Central memory CD8-positive, alpha-beta T cell (primary cell): ENCODE measurements at places on chromosomes 4 and X.

GRCh38 chr4:174122705-174123104, 160.8 kb downstream of the FBXO8 start:
- H3K27me3 ChIP-seq = peaks cover 39% of the 10 kb centered on the region
- H3K4me1 ChIP-seq = peaks cover 5% of the 10 kb centered on the region
- H3K27ac ChIP-seq = no peak overlapping the region
- no peaks in the 10 kb centered on the region for H3K36me3 ChIP-seq
- DNase-seq = no peak

- H3K4me3 ChIP-seq = no peak overlapping the region
- no peaks in the 10 kb centered on the region for H3K27me3 ChIP-seq
- H3K4me1 ChIP-seq = no peaks in the 10 kb centered on the region
- peaks cover 1% of the 10 kb centered on the region for H3K36me3 ChIP-seq
- DNase-seq = no peak
These were observed 814.8 kb upstream of the GRID2 start for GRCh38 chr4:91488946-91489345.

DNA sequence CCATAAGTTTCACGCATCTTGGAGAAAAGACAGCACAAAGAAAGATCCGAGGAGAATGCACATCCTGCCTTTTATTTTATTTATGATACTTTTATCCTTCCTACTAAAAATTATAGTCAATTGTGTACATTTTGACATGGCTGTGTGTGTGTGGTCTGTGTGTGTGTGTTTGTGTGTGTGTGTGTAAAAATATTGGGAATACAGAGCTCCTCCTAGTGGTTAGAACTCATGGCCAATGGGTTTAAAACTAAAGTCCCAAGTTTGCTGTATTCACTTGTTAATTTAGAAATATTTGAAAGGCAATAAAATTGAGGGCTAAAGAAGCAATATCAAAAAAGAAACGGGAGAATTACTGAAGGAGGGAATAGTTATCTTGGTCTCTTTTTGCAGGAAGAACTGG, 47.5 kb downstream of the NKX6-1 start:
- H3K36me3 ChIP-seq = no peaks in the 10 kb centered on the region
- DNase-seq = no peak
- H3K4me3 ChIP-seq = no peak overlapping the region
- H3K27me3 ChIP-seq = no peaks in the 10 kb centered on the region

DNA sequence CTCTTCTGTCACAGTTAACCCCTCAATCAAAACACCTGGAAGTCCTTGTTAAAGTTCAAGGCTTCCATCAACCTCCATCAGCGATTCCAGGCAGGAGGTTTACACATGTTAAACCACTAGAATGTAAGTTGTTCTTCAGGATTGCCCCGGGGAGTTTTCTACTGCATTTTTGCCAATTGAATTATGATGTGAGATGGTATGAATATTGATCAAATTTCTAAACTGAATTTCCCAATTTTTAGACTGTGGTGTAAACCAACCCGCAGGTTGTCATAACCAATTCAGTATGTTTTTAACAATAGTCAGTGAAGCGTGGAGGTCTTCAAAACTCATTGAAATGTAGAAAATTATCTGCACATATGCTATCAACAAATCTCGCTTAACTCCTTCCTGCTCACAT, 21.2 kb upstream of the TENM3 start:
- no peak for DNase-seq
- H3K27ac ChIP-seq = no peak overlapping the region
- no peaks in the 10 kb centered on the region for H3K27me3 ChIP-seq

DNA sequence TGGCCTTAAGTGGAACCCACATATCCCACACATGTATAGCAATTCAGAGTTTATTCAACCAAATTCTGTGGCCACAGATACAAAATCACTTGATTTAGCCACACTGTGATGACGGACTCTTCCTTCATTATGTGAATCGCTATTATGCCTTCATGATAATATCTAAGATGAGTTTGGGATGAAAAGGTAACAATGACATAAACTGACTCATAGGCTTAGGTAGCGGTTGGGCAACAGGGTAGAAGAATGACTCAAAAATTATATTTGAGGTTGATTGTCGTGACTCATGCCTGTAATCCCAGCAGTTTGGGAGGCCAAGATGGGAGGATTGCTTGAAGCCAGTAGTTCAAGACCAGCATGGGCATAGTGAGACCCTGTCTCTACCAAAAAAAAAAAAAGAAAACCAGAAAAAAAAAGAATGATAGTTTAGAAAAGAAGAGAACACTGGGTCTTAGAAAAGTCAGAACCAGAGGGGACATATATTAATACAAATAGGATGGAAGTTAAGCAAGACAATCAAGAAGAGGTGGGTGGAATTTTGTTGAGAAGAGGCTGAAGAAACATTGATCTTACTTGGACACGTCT, 70.4 kb upstream of the USP9X start:
- peaks cover 5% of the 10 kb centered on the region for H3K4me1 ChIP-seq
- no peaks in the 10 kb centered on the region for H3K36me3 ChIP-seq
- H3K27me3 ChIP-seq = no peaks in the 10 kb centered on the region
- H3K27ac ChIP-seq = peak overlapping the region; percentile 26
- no peak overlapping the region for H3K4me3 ChIP-seq

DNA sequence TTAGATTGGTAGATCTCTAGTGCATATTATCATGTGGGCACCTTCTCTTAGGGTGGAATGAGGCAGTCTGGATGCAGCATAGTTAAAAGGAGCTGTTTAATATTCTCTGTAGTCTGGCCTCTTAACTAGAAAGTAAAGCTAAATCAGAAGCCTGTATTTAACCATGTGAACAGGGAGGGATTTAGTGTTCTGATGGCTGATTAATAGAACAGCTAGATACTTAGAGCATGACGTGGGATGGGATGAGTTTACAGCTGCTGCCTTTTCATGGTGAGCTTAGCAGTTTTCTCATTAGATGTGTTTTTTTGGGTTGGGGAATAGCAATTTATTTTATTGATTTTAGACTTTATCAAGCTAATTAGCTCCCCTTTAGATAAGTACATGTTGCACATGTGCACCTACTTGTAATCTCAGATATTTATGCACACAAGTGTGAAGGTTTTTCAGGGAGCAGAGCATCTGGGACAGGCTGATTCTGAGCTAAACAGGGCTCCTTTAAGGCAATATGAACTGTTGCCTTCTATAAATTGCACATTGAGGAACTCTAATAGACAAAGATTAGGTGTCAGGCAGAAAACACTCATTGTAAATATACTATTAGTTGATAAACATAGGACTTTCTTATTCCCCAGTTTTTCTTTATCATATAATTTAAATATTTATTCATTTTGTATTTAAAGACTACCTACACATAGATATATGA, 34.1 kb downstream of the YIPF6 start:
- H3K4me3 ChIP-seq = no peak overlapping the region
- H3K27me3 ChIP-seq = no peaks in the 10 kb centered on the region
- DNase-seq = no peak
- H3K27ac ChIP-seq = no peak overlapping the region
